ENCODE measurements at places on chromosomes 12 and 14. TPM values are rescaled to one million over a fixed set of nuclear protein-coding genes. Genes with fewer than 3 reads are reported as not detected.

Gene MAP3K9
- 7.4 TPM for total RNA-seq

Gene CLEC9A
- not detected for total RNA-seq

GRCh38 chr12:90120627-90121026, 412.0 kb upstream of the ATP2B1 start:
- H3K4me1 ChIP-seq: no peaks in the 10 kb centered on the region
- H3K36me3 ChIP-seq: no peaks in the 10 kb centered on the region
- H3K27me3 ChIP-seq: no peaks in the 10 kb centered on the region
- no peak overlapping the region for H3K27ac ChIP-seq
- DNase-seq: no peak

- no peaks in the 10 kb centered on the region for H3K27me3 ChIP-seq
Observed at GRCh38 chr14:59268858-59269257, 80.4 kb downstream of the DAAM1 start.

DNA sequence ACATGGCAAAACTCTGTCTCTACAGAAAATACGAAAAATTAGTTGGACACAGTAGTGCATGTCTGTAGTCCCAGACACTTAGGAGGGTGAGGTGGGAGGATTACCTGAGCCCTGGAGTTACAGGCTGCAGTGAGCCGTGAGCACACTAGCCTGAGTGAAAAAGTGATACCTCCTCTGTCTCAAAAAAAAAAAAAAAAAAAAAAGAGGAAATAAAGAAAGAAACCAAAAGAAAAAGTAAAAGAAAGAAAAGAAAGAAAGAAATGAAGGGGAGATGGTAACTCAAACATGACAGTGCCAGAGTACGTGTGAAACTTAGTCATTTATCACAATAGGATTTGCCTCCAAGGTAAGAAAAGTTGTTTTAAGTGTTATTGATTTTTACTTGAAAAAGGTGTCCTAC, 407.0 kb upstream of the MGAT4C start:
- no peaks in the 10 kb centered on the region for H3K27me3 ChIP-seq
- no peak overlapping the region for H3K4me3 ChIP-seq
- H3K36me3 ChIP-seq: no peaks in the 10 kb centered on the region
- no peaks in the 10 kb centered on the region for H3K4me1 ChIP-seq
- no peak overlapping the region for H3K27ac ChIP-seq

DNA sequence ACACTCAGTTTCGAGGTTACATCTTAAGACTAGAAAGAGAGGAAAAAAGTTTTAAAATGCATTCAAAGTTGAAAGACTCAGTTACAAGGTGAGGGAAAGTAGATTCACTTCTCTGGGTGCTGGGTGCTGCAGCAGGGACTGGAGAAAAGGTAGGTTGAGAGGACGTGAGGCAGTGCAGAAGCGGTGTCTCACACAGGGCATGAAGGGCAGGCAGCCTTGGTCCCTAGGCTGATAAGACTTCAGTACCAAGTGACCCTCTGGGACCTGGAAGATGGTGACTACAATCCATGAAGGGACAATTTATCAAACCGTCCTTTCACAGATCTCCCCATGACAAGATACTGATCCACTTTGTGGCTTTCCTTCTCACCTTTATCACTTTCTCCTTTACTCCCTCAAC, 22.5 kb upstream of the UTP20 start:
- no peak overlapping the region for H3K4me3 ChIP-seq
- no peaks in the 10 kb centered on the region for H3K27me3 ChIP-seq
- peaks cover 11% of the 10 kb centered on the region for H3K4me1 ChIP-seq
- no peak overlapping the region for H3K27ac ChIP-seq
- DNase-seq: no peak

DNA sequence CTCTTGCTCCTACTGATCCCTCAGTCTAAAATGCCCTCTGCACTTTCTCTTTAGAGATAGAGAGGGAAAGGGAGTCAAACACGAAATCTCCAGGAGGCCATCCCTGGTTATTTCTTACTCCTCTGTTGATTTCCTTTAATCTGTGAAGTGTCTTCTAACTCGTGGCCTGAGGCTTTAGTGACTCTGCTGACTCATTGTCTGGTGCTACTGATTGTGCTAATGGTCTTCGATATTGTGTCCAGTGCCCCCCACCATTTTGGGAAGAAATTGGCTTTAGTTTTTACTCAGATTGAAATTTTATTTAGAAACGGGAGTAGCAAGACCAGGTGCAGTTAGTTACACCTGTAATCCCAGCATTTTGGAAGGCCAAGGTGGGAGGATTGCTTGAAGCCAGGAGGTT, 839 bp downstream of the CLEC9A start:
- no peak overlapping the region for H3K27ac ChIP-seq
- no peak overlapping the region for H3K4me3 ChIP-seq
- DNase-seq: no peak
- H3K36me3 ChIP-seq: no peaks in the 10 kb centered on the region
- H3K4me1 ChIP-seq: no peaks in the 10 kb centered on the region

DNA sequence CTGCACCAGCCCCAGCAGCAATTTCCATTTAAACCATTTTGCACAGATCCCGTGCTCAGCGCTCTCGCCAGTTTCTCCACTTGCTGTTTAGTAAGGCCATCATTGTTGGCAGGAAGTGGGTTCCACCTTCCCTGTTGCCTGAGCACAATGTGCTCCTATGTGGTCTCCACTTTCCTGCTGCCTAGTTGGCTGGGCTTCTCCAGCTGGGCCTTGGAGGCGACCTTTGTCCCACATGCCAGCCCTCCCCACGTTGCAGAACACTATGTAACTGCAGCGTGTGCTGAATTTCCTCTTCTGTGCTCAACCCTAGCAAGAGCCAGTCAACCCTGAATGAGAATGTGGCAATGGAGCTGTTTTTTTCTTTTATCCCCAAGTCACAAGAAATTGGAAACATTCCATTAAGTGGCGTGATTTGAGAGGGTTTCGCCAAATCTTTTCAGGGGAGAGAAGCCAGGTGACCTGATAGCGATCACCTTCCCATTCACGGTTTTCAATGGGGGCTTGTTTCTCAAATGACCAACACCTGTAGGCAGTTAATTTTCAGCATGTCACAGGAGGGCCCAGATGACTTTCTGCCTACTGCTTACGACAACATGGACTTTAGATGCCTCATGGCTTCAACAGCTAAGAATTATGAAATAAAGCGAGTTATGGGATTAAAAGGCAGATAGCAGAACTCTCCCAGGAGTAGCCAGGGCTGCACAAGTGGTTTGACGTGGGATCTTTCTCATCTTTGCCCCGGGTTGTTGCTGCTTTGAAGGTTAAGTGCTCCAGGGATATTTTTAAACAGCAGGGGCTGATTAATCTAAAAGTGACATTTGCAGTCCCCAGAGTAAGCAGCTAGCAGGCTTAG, at the start of gene ACACB:
ACACB (plus strand) TSS at position 830 of the 853 bp plus-strand sequence. CDS start 22,819 bp downstream, outside the sequence.
- peaks cover 73% of the 10 kb centered on the region for H3K4me1 ChIP-seq
- no peaks in the 10 kb centered on the region for H3K27me3 ChIP-seq
- H3K36me3 ChIP-seq: no peaks in the 10 kb centered on the region
- DNase-seq: peak; percentile 44

DNA sequence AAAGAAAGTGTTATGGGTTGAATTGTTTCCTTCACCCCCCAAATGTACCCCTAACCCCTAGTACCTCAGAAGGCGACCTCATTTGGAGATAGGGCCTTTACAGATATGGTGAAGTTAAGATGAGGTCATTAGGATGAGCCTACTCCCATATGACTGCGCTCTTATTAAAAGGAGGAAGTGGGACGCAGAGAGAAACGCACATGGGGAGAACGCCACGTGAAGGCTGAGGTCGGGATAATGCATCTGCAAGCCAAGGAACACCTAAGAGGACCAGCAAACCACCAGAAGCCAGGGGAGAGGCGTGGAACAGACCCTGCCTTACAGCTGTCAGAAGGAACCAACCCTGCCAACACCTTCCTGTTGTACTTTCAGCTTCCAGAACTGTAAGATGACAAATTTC, 1.7 kb upstream of the NRIP2 start:
- H3K36me3 ChIP-seq: peaks cover 4% of the 10 kb centered on the region
- H3K4me1 ChIP-seq: peaks cover 3% of the 10 kb centered on the region
- no peak for DNase-seq
- no peak overlapping the region for H3K4me3 ChIP-seq
- no peaks in the 10 kb centered on the region for H3K27me3 ChIP-seq

- peak overlapping the region; percentile 100 for H3K27ac ChIP-seq
- H3K4me3 ChIP-seq: no peak overlapping the region
- DNase-seq: no peak
- no peaks in the 10 kb centered on the region for H3K27me3 ChIP-seq
Observed at GRCh38 chr14:23445773-23446172, 10.3 kb upstream of the MYH7 start.

DNA sequence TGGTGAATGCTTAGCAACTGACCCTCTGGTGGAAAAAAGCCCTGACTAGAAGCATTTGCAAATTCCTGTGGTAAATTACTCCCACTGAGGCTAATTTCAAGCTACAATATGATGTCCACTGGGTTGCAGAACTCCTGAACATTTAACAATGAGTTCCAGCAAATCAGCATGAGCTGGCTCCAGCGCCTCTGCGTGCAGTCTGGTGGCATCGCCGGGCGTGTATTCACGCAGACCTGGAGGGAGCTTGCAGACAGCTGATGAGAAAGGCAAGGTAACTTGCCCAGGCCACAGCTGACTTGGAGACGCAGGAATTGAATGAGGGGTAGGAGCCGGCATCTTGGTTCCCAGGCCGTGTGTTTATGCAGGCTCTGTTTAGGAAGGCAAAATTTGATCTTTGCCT, 45.1 kb upstream of the KCNA1 start:
- H3K27me3 ChIP-seq: peaks cover 17% of the 10 kb centered on the region
- no peak overlapping the region for H3K4me3 ChIP-seq

All from cardiac muscle cell (in vitro differentiated cells and primary cell).